ENCODE measurements at places on chromosomes 3 and 15.

DNA sequence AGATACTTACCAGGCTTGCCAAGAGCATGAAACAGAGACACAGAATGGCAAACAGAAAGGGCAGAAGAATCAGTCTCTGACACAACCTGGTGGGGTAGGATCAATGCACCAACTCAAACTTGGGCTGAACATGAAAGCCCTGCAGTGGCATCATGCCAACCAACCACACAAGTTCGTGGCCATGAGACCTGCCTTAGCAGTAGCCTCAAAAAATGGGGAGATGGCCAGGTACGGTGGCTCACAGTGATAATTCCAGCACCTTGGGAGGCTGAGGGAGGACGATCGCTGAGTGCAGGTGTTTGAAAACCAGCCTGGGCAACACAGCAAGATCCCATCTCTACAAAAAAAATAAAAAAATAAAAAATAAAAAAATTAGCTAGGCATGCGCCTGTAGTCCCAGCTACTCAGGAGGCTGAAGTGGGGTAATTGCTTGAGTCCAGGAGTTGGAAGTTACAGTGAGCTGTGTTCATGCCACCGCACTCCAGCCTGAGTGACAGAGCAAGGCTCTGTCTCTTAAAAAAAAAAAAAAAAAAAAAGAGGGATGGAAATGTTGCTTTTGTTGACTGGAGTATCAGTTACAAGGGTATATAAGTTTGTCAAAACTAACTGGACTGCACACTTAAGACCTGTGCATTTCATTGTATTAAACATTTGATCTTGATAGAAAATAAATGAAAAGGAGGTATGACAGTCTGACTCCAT lies 93.4 kb downstream of the XXYLT1 start:
- DNase-seq: no peak

- DNase-seq: no peak
Measured at GRCh38 chr15:93017526-93017925, 71.5 kb downstream of the RGMA start.

DNA sequence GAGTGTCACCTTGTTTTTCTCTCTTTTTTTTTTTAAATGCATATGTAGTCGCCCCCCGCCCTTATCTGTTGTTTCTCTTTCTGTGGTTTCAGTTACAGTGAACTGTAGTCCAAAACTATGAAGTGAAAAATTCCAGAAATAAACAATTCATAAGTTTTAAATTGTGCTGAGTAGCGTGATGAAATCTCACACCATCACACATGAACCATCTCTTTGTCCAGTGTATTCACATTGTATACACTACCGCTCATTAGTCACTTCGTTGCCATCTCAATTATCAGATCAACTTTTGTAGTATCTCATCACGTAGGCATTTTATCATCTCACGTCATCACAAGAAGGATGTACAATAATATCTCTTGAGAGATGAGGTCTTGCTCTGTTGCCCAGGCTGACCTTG lies 62.5 kb upstream of the MLF1 start:
- no peak for DNase-seq

DNA sequence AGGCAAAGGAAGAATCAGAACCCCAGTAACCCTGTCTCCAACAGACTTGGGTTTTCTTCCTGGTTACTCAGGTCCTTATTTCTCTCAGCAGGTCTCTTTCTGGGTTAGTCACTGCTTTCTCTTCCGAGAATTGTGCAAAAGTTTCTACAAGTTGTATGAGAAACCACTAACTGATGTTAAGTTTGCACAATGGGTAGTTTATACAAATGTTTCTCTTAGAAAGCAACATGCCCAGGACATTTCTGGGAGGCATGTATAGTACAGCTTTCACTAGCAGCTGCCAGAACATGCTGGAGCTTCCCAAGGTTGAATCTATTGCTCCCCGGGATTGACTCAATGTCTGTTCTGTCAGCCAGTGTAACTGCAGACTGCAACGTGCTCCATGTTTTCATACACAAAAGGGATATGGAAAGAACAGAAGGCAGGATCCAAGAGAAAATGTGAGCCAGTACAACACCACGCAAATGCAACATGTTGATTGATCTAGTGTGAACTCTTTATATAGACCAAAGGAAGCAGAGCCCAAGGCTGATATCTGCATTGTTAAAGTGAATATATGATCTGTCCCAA lies 887.8 kb downstream of the MCTP2 start:
- DNase-seq: no peak

DNA sequence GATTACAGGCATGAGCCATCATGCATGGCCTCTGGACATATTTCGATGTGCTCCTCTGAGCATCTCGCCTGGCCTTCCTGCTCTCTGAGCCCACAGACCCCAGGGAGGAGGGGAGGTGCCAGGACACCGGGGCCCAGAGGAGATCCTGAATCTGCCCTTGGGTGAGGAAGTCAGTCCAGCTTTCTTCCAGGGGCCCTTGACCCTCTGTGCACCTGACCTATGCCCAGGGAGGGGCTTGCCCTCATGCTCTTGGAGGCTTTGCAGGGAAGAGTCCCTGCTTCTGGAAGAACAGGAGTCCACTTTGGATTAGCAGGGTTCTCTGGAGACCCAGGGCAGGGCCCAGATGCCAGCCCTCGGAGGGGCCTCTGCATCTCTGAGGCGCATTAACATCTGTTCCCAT lies 1.4 kb downstream of the ACSBG1 start:
- no peak for DNase-seq

DNA sequence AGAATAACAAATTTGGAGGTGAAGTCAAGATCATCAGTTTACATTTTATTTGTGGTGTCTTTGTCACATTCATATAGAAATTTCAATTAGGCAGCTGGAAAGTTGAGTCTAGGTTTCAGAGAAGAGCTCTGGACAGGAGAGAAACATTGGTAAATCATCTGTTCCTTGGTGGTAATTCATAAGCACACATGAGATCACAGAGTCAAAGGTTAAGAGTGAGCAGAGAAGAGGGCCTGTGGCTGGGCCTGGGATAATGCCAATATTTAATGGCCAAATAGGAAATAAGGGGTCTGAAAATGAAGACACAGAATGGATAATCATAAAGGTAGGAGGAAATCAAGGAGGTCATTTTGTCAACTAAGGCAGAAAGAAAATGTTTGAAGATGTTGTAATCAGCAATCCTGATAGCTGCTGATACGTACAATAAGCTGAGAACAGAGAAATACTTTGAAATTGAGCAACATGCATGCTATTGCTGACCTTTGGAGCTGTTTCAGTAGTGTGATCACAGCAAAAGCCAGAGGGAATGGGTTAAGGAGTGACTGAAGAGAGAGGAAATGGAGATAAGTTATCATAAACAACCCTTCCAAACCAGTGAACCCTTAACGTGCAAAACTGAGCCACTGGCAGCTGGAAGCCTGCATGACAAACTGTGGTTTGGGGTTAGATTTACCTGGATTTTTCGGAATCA lies 692.8 kb downstream of the AGBL1 start:
- no peak for DNase-seq

GRCh38 chr15:79956354-79956939 lies 14.5 kb downstream of the BCL2A1 start:
- DNase-seq: no peak

- no peak for DNase-seq
Measured at GRCh38 chr15:98893401-98893800, 114.2 kb downstream of the PGPEP1L start.

- no peak for DNase-seq
Measured at GRCh38 chr3:180176059-180176458, 139.3 kb upstream of the PEX5L start.

DNA sequence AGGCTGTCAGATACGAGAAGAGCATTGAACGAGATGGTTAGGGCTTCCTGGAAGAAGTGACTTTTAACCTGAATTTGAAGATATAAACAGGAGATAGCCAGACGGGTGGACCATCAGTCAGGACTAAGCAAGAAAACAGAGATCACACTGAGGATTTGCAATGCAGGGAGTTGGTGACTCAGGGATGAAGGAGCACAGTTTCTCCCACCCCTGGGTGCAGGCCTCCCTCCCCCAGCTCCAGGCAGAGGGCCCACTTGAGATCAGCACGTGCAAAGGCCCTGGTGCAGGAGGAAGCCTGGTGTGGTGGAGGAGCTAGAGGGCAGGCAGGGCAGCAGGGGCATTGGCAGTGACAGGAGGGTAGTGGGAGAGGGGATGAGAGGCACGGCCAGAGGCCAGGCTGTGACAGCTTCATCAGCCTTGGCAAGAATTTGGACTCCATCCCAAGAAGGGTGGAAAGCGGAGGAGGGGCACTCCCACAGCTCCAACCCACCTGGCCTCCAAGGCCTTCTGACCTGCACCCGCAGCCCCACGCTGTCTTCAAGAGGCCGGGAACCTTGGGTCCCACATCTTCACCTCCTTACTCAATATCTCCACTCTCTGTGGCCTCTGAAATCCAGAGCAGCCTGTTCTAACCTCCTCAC lies 8.7 kb upstream of the PCSK6 start:
- no peak for DNase-seq

DNA sequence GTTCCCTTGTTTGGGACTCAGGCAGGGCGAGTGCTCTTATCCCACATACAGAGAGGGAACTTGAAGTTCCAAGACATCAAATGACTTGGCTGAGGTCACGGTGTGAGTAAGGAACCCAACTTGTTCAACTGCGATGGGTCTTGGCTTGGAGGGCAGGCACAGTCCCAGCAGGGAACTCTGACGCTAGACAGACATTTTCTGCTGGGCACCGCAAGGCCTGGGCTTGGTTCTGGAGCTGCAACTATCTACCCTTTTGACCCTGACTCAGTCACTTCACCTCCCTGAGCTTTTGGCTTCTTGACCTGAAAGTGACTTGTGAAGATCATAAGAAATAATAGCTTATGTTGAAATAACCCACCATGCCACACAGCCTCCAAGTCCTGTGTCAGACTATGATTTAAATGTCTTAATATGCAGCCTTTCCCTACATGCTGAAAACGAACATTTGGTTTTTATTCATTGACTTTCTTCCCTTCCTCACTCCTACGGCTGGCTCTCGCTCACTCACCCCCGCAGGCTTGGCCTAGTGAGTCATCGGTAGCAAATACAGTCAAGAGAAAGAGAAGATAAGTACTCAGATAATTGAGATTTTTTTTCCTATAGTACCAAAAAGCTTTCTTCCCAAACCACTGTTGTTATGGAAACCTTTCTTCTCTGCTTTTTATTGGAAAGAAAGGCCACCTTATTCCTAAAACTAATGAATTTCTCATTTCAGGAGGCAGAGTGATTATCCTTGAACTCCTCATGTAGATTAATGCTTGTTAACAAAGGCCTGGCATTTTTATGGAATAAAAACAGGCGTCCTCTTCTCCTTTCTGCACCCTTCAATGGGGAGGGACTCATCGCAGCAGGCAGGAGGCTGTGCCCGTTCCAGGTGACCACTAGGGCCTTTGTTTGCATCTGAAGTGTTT lies 178.4 kb downstream of the ATP10A start:
- no peak for DNase-seq

GRCh38 chr3:50336452-50337174 lies 4.0 kb downstream of the RASSF1 start:
- DNase-seq: no peak

GRCh38 chr3:107227091-107227490 lies 150.1 kb upstream of the CCDC54 start:
- no peak for DNase-seq

DNA sequence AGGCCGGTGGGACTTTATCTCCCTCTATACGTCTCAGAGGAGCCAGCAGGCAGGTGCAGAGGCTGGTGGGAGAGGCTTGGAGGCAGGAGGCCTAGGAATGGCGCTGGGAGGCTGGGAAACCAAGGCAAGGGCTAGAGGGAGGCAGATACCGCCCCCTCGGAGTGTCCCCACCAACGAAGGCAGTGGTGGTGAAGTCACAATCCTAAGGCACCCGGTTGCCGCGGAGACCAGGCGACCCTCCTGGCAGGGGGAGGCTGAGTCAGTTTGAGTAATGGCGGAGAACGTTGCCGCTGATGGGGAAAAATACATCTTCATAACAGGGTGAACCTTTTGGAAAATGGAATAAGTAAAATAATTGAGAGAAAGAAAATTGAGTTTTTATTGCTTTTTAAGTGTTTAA lies 29.9 kb upstream of the CACNA2D2 start:
- no peak for DNase-seq

- no peak for DNase-seq
Measured at GRCh38 chr3:75396316-75396802, 267.8 kb upstream of the FRG2C start.

DNA sequence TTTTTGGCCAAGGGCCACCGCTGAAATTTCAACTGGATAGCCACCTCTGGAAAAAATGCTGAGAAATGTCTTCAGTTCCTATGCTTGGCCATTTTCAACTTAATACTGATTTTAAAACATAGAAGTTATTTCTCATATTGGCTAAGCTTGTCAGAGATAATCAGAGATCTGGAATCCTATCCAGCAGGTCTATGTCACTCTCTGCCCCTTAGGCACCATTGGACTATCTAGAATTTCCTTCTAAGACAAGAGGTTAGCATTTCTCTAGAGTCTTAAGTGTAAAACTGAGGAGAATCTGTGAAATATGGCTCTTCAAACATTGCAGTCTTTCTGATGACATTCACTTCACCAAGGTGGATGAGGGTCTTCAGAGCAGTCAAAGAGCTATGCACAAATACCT lies 597.3 kb downstream of the UNC13C start:
- no peak for DNase-seq

- DNase-seq: peak; percentile 86
Measured at GRCh38 chr15:88401996-88402656, 65.1 kb downstream of the MRPL46 start.

GRCh38 chr15:85707519-85708338 lies 87.0 kb downstream of the KLHL25 start:
- peak; percentile 63 for DNase-seq

- no peak for DNase-seq
Measured at GRCh38 chr15:52006702-52007340, 12.2 kb upstream of the MAPK6 start.

GRCh38 chr3:173743111-173743510 lies 345.6 kb downstream of the NLGN1 start:
- no peak for DNase-seq

DNA sequence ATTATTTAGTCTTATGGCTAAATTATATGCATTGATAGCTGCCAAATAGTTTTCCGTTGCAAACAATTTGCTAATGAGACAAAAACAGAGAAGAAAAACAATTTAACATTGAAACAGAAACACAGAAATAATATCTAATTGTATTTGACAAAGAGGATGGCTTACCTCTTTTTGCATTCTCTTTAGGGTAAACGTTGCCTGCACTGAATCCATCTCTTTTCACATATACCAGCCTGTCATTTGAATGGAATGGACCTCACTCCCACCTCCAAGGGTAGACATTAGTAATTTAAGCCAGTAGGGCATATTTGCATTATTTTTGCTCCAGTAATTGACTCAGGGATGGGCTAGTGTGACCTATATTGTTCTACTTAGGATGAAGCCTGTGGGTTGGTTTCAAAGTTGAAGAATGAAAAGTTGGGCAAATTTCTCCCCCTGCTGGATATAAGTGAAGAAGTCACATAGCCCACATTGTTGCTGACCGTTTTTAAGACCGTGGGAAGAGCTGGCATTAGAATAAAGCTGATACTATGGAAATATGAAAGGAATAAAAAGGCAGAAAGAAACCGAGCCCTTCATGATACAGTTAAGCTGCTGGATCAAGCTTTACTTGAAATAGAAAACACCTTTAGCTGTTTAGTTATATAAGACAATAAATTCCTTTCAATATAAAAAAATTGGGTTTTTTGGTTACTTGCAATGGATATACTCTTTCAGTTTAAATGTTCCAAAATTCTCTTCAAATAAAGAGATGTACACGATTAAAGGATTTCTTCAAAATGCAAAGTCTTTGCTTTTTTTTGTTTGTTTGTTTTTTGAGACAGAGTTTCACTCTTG lies 26.9 kb downstream of the PIERCE2 start:
- peak; percentile 81 for DNase-seq

All from NAMALWA (cell line).